ENCODE measurements at places on chromosomes 16 and 17. TPM values are rescaled to one million over a fixed set of nuclear protein-coding genes. Genes with fewer than 3 reads are reported as not detected.

GRCh38 chr17:79977161-79977631 is 58.5 kb downstream of the TBC1D16 start:
- DNase-seq, result peak; percentile 36

- DNase-seq, result no peak
Observed at GRCh38 chr16:77112746-77113145, 78.2 kb upstream of the MON1B start.

DNA sequence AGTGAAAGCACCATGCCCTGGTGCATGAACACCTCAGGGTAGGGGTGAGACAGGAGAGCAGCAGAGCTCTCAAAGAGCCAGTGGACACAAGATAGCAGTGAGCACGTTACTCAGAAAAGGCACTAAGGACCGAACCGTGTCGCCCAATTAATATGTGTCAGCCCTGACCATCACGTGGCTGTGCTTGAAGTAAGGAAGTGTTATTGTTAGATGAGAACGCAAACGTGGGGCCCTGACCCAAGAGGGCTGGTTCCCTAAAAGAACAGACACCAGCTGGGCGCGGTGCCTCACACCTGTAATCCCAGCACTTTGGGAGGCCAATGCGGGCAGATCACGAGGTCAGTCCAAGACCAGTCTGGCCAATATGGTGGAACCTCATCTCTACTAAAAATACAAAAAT is 16.3 kb downstream of the AXIN1 start:
- no peak for DNase-seq

DNA sequence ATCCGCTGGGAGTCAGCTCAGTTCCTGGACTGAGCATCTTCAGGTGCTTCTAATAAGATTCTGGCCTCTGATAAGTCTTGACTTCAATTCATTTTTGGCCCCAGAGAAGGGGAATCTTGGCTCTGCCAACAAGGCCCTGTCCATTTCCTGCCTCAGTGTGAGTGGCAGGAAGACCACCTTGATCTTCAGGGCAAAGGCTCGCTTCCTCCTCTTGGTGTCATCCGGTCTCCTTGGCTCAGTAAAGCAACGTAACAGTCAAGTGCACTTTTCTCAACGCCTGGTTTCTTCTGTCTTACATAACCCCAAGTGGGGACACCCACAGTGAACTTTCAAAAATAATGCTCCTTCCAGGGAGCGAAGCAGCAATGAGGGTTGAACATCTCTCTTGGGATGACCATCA is 169.8 kb downstream of the PRKCB start:
- DNase-seq, result no peak

Gene CNOT1
- total RNA-seq, result 106 TPM

Gene NEUROD2
- not detected for total RNA-seq

Gene CIBAR2
- total RNA-seq, result not detected

Gene TAC4
- not detected for total RNA-seq

Gene SLC16A3
- total RNA-seq, result 17.3 TPM

Measured in breast epithelium (tissue), 4 donors.